ENCODE measurements at places on chromosomes 12 and 14.

GRCh38 chr14:63357841-63358240 lies 39.1 kb upstream of the GPHB5 start:
- DNase-seq, result no peak

DNA sequence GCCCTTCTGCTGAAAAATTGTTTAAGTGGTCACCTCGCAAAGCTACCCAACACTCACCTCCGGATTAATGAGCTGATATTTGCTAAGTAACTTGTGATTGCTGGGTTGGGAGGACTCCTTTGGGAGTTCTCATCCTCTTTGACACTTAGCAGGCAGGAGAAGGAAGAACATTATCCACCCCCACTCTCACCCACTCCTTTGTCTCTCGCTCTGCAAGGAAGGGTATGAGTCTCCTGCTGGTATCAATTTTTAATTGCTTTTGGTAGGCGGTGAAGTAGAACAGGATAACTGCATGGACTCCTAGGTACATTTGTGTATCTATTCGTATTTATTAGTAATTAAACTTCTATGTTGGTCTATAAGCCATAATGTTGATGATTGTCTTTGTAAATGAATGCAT lies 6.9 kb upstream of the ABHD12B start:
- no peak for DNase-seq

DNA sequence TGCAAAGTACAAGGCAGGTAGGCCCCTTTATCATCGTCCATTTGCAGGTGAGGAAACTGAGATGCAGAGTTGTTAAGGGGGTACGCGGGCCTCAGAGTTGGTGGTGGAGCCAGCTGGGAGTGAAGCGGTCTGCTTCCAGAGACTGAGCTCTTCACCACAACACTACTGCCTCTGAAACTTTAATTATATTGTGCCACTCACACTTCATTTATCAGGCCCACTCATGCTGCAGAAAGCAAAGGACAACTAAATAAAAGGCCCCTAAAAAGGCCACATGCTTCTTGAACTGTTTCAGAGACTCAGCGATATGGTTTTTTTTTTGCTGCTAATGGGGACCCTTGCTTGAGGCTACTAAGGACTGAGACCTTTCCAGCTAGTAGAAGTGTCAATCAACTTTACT lies 153.1 kb downstream of the TTC7B start:
- DNase-seq, result no peak

GRCh38 chr12:25332143-25332542 lies 81.4 kb upstream of the KRAS start:
- no peak for DNase-seq
